Right lung (tissue), 10 donors: ENCODE measurements at places on chromosomes 12 and 14. TPM values are rescaled to one million over a fixed set of nuclear protein-coding genes. Genes with fewer than 3 reads are reported as not detected.

Gene HSPB8
- 27.7 TPM for polyA plus RNA-seq

Gene ACOT4
- polyA plus RNA-seq, result 0.86 TPM

Gene SLCO1B3
- not detected for polyA plus RNA-seq

Gene BCL11B
- 3.3 TPM for polyA plus RNA-seq

Gene CISTR
- not detected for polyA plus RNA-seq

Gene ULK1
- polyA plus RNA-seq, result 27.7 TPM

Gene MTHFD1
- polyA plus RNA-seq, result 70.7 TPM

Gene APOLD1
- 10.6 TPM for polyA plus RNA-seq
